Sigmoid colon (tissue), 7 donors: ENCODE measurements at places on chromosomes 7 and 10. TPM values are rescaled to one million over a fixed set of nuclear protein-coding genes. Genes with fewer than 3 reads are reported as not detected.

GRCh38 chr10:62459072-62459471 lies 84.9 kb downstream of the ZNF365 start:
- no peak for DNase-seq

Gene ADIRF
- 98.1 TPM for total RNA-seq

- DNase-seq: no peak
Measured at GRCh38 chr7:5476001-5476400, 52.4 kb upstream of the TNRC18 start.

DNA sequence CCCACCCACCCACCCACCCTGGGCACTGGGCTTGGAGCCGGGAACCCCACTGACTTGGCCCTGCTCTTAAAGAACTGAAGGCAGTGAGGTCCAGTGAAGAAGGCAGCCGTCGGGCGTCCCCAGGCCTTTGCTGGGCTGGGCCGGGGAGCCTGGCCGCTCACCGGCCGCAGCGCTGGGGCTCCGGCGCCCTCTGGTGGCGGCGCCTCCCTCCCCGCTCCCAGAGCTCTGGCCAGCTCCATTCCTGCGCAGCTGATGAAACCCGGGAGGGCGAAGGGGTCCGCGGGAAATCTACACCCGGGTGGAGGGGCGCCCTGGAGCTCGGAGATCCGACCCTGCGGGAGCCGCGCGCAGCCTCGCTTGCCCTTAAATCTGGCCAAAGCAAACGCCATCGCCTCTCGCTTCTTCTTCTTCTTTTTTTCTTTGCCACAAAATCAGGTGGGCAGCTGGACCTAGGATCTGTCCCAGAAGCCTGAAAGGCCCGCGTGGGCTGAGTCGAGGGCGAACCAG lies 1.7 kb upstream of the CXCL12 start:
- DNase-seq: peak; percentile 81

Gene EPHA1
- 0.14 TPM for total RNA-seq

GRCh38 chr7:36497775-36498174 lies 108.1 kb downstream of the ANLN start:
- DNase-seq: no peak

GRCh38 chr7:126755381-126755780 lies 497.4 kb downstream of the GRM8 start:
- no peak for DNase-seq

- DNase-seq: no peak
Measured at GRCh38 chr7:125279961-125280360, 350.3 kb upstream of the POT1 start.

- DNase-seq: no peak
Measured at GRCh38 chr7:5463031-5463430, 39.4 kb upstream of the TNRC18 start.

Gene GSTO2
- 1.4 TPM for total RNA-seq

GRCh38 chr10:78866731-78867554 lies 201.8 kb upstream of the ZMIZ1 start:
- DNase-seq: peak; percentile 49

GRCh38 chr7:17016402-17017010 lies 134.7 kb upstream of the AGR3 start:
- DNase-seq: no peak

GRCh38 chr7:28684650-28685241 lies 272.4 kb downstream of the CREB5 start:
- no peak for DNase-seq

Gene VIPR2
- total RNA-seq: 16.4 TPM

Gene KCND2
- 1.4 TPM for total RNA-seq

Gene PPP1R9A
- 43.5 TPM for total RNA-seq

DNA sequence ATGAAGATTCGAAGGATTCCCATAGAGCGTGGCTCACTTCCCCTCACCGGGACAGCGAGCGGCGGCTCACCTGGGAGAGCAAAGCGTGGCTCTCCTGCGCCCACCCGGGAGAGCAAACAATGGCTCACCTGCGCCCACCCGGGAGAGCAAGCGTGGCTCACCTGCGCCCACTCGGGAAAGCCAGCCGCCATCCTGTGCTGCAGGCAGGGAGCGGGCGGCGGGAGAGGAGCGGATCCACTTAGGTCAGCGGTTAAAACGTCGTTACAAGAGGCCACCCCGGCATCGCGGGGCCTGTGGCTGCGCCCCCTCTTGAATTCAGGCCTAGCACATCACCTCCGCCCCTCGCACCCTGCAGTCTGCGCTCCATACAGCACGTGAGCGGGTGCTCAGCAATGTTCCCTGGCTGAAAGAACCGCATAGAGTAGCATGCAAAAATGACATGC lies 461 bp upstream of the FIGNL1 start:
- DNase-seq: no peak

DNA sequence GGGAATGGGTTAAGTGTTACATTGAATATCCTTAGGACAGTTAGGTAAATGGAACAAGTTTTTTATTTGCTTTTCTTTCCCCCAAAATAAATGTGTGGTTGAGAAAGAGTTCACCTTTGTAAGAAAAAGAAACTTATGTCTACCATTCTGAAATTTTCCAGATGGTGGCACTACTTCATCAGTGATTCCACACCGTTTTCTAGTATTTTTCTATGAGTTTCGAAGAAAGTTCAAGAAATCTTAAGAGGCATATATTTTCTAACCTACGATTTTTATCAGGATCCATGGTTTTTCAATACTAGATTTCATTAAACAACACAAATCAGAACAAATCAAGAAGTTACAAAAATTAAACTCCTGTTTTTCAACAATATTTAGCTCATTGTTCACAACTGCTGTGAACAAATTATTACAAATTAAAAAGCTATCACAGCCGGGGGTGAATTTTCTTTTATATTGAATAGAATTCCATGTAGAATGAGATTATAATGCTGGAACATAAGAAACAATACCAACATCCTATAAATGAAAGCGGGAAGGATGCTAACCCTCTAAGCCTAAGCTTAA lies 163.1 kb upstream of the NPVF start:
- DNase-seq: no peak

Gene MICALL2
- 11.8 TPM for total RNA-seq

DNA sequence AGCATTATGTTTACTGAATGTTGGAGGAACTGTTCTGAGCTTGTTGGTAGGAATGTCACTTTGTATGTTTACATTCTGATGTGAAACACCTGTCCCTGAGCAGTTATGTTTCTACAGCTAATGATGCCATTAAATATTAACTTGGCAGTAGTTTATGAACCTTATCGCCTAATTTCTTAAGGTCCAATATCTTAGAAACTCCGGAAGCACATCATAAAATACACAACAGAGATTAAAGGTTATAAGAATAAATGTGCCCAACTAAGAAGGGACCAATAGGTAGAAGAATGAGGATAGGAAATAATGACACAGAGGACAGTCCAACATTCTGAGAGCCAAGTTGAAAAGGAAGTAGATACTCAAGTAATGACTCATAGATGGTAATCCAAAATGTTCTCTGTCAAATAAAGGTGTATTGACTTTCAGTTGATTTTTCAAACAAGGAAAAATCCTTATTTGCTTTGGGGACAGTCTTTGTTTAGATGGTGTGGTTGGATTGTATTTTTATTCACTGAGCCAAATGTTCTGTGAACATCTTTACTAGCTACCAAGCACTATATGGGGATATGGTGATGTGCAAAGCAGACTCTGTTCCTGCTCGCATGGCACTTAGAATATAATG lies 31.9 kb downstream of the LCOR start:
- DNase-seq: no peak

- DNase-seq: no peak
Measured at GRCh38 chr7:2106440-2106839, 126.3 kb downstream of the MAD1L1 start.

DNA sequence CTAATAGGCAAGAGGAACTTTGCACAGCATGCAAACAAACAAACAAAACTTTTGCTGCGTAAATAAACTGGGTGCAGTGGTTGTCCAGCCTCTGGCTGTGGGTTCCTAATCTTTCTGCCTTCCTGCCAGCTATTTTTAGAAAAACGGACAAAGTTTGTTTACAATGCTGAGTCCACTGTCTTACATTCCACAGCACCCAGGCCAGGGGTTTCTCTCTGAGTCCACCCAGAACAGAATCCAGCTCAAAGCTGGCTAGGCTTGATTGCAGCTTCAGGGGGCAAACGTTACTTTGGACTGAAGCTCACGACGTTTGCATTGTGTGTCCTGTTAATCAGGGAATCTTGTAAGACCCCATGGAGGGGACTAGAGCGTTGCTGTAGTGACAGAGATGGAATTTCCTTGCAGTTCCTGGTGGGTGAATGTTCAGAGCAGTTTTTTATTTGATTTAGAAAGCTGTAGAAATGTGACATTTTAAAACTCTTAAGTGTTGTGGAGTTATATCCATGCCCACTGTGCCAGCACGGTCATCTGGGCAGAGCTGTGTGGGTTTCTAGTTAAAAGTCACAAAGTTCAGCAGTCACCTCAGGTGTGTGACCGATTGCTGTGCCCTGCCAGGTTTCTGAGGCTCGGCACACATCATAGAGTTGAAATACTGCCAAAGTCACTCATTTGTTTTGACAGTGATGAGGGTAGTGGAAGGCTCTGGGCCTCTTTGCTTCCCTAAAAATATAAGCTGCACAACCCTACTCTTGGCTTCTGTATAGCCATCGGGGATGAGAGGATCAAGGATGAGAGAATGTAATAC lies 247.0 kb downstream of the STK31 start:
- no peak for DNase-seq

- DNase-seq: no peak
Measured at GRCh38 chr10:102741726-102742237, 2.0 kb upstream of the WBP1L start.

- DNase-seq: no peak
Measured at GRCh38 chr7:41592794-41593193, 110.1 kb downstream of the INHBA start.

DNA sequence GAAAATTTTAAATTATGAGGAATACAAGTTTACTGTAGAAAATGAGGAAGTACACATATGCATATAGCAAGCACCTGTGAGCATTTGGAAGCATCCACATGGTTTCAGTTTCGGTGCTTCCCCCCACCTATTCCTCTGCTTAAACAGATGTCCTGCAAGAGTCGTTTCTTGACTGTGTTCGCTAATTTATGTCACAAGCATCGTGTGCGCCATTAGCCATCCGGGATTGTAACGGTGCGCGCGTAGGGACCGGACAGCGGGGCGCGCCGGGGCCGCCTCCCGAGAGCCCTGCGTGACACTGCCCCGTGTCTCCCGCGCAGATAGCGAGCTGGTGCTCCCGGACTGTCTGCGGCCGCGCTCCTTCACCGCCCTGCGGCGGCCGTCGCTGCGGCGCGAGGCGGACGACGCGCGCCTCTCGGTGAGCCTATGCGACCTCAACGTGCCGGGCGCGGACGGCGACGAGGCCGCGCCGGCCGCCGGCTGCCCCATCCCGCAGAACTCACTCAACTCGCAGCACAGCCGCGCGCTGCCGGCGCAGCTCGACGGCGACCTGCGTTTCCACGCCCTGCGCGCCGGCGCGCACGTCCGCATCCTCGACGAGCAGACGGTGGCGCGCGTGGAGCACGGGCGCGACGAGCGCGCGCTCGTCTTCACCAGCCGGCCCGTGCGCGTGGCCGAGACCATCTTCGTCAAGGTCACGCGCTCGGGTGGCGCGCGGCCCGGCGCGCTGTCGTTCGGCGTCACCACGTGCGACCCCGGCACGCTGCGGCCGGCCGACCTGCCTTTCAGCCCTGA lies 90.9 kb downstream of the NEURL1 start:
- DNase-seq: no peak

Gene LRIT1
- not detected for total RNA-seq

- DNase-seq: no peak
Measured at GRCh38 chr7:50591480-50592438, 26.6 kb upstream of the DDC start.

Gene PDE1C
- 19.4 TPM for total RNA-seq

DNA sequence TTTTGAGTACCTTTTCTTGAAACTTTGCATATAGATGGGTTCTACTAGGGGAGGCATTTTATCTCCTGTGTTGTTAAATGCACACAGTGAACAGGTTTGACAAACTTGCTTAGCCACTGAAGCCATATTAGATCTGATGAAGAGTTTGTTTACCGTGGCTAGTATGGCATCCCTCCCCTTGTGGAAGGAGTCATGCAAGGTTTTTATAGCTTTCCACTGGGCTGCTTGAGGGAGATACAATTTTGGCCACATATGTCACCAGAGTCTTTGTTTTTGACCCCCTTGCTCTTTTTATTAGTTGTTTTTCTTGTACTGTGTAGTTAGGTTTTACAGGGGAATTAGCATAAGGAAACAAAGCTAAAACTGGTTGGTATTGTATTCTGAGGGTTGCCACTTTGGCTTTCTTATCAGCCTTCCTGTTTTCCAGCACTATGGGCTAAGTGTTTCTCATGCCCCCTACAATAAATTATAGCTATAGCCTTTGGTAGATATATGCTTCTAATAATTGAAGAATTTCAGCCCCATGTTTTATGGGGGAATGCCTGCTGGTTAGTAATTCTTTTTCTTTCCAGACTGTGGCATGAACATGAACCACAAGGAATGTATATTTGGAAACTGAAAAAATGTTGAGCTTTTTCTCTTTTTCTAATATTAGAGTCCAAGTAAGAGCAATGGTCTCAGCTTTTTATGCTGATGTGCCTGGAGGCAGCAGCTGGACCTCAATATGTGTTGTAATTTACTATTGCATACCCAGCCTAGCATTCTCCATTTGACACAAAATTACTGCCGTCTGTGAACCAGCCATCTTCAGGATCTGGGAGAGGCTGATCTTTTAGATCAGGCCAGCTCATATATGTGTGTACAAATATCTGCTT lies 18.4 kb upstream of the STEAP2 start:
- DNase-seq: no peak

GRCh38 chr10:101968286-101968939 lies 87.6 kb downstream of the ARMH3 start:
- no peak for DNase-seq

DNA sequence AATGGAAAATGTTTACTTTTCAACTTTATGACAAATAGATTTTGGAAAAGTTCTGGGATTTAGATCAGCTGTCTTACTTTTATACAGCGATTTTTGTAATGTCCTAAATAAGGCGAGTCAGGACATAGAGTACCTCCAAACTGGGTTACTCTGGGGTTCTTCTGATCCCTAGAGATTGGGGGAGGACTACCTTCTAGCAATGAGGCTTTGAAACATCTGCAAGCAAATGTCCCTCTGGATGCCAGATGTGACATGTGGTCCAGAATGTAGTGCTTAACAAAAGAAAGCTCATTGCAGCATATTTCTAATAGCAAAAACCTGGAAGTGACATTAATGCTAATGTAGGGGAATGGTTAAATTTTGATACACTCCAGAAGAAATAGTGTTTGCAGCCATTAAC lies 36.1 kb downstream of the ABRAXAS2 start:
- peak; percentile 75 for DNase-seq
